Inflammatory macrophage treated with lipopolysaccharide for 1 hour (primary cell): ENCODE measurements at places on chromosomes 4 and X.
A peak's percentile ranks its signal among the peaks of the same experiment; 100 is the strongest.

DNA sequence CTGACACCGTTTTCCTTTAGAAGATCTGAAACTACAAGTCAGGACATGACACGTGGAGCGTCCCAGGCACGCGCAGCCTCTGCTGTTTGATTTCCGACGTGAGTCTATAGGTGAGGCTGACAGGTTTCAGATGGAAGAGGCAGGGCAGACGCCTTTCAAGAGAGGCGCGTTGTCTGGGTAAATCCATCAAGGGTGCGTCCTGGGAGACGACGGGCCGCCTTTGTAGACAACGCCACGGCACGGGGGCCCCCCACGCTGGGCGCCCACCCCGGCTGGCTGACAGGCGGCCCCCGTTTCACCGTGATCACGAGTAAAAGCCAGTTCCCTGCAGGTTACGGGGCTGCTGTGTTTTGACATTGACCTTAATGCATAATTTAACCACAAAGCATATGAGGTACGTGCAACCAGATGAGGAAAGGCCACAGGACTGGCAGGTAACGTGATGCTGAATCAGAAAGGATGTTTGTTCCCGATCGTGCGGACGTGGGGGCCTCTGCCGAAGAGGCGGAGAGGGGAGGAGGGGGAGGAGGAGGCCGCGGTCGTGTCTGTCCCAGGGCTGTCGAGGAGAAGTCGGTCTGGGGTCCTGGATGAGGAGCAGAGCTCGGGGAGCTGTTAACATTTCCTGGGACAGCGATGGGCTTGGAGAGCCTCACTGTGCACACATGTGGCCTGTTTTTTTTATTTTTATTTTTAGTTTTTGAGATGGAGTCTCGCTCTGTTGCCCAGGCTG, 51.1 kb upstream of the PPP2R3B start:
- no peak for DNase-seq

GRCh38 chr4:166146806-166147540, 273.9 kb downstream of the TLL1 start:
- DNase-seq = no peak

DNA sequence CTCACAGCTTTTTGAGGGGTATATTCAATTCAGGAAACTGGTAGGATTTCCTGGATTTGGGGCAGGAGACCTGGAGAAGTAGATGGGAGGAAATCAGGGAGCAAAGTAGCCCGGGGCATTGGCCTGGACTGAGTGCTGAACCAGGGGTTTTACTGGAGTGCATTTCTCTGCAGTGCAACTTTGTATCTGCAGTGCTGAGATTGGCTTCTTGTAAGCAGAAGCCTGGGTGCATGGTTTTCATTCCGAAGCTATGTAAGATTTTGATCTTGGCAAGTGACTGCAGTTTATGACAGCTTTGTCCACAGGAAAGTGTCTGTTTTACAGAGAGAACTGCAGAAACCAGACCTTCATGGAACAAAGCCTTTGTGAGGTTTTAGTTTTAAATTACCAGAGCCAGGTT, 158.3 kb downstream of the SPCS3 start:
- no peak for DNase-seq

- peak; percentile 58 for DNase-seq
Measured at GRCh38 chr4:84503495-84504437, 4.7 kb upstream of the NKX6-1 start.

GRCh38 chrX:135516376-135516775, 4.1 kb upstream of the INTS6L start:
- DNase-seq = no peak

DNA sequence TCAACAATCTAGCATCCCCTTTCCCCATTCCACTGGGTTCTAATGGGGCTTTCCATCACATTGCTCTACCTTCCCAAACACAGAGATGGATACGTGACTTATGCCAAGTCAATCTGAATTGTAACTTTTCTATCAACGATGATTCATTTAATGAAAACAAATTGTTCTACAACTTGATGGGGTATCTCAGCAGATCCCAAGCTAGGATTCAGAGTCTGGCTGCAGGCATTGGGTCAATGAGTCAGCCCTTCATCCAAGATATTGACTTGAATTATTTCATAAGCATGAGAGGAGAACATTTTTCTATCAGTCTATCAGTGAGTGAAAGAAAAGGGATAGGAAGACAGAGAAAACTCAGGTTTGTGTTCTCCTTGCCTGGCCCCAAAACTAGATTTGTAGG, 15.0 kb upstream of the HPGDS start:
- DNase-seq = no peak

GRCh38 chr4:142274137-142274536, 572.0 kb downstream of the INPP4B start:
- no peak for DNase-seq
